ENCODE measurements at places on chromosomes 3 and 15. TPM values are rescaled to one million over a fixed set of nuclear protein-coding genes. Genes with fewer than 3 reads are reported as not detected.

Gene CHRNA7
- 1.2 TPM for total RNA-seq

Gene DPPA2
- not detected for total RNA-seq

Gene VPS13C
- total RNA-seq = 41.3 TPM

Gene C2CD4A
- total RNA-seq = not detected

Gene PRTG
- 1.4 TPM for total RNA-seq

Gene POC1A
- 1.3 TPM for total RNA-seq

Gene SNURF
- 62.4 TPM for total RNA-seq

DNA sequence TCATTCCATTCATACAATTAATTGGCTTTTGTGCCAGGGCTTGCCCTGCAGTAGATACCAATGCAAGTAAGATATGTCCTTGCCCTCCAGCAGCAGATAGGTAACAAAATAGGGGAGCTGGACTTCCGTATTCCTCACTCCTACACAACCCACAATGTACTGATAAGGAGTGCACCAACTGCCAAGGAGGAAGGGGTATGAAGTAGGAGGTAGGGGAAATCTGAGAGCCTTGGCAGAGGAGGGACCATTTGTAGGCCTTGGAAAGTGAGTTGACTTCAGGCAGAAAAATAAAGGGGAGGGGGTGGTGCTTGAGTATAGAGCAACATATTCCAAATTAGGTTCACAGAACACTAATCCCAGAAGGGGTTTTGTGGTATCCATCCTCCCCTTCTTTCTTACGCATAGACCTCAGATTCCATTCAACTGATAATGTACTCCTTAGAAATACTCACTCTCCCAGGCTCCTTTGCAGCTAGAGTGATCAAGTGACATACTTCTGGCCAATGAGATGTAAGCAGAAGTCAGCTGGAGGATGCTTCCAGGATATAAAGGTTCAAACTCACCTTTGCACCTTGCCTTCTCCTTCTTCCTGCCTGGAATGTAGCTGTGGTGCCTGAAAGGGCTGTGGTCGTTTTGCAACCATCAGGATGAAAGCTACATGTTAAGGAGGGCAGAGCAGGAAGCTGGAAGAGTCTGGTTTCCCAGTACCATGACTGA, 127.1 kb upstream of the SMAD3 start:
- DNase-seq = no peak

DNA sequence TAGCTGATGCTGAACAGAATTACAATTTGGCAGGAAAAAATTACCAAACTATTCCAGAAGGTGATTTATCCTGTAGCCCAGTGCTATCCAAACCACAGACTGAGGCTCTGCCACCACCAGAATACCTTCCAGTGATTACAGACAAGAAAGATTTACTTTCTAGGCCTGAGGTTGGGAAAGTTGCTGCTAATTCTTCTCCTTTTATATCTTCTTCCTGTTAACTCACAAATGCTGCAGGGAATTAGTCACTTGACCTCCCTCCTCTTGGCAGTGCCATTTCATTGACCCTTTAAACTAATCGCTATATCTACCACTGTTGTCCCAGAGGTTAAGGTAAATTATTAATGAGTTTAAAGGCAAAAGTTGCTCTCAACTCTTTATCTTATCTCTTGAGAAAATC, 118.4 kb downstream of the CTNNB1 start:
- no peak for DNase-seq

DNA sequence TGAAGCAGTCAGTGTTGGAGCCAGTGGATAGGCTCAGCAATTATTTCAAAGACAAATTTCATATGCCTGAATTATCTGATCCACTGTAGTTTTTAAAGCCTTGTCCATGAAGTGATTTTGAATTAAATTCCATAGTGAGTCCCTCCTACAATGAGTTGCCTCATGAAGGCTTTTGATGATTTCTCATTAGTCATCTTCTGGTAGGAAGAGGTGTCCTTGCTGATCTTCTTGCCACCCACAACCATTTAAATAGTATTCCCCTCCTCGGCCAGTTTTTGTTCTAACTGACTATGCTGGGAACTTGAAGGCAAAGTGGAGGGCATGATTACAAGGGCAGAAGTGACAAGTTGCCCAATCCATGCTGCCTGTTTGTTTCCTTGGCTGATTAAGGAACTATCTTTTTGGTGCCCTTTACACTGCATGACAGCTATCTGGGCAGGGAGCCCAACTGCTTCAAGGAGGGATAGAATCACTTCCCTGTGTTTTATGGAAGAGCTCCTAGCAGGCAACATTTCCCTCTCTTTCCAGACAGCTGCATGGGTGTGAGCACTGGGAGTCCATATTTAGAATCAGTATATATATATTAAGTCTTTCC, 617.5 kb downstream of the ZPLD1 start:
- peak; percentile 59 for DNase-seq

DNA sequence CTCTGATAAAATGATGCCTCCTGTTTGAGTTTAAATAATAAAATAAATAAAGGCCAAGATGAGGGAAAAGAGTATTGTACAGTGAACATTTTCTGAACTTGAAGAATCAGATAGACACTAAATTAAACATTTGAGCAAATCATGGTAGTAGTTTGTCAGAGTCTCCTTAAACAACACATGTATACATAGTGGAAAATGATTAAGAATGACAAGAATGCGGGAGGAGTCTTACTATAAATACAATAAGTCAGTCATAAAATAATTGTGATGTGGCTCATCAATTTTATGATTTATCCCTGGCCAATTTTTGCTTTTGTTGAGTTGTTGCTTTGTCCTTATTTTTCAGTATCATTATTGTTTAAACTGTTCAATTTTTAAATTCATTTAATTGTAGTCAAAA, 158.0 kb upstream of the TMC3 start:
- DNase-seq = no peak

- peak; percentile 32 for DNase-seq
These were observed 36.0 kb downstream of the NR1D2 start for GRCh38 chr3:23981136-23981535.

Measured in right cardiac atrium (tissue), 5 donors.